ENCODE measurements at places on chromosomes 2 and 18.

GRCh38 chr2:217013926-217014325 lies 154.1 kb upstream of the TNP1 start:
- no peak for DNase-seq

- no peak for DNase-seq
Measured at GRCh38 chr2:11348209-11348749, 3.8 kb upstream of the ROCK2 start.

- DNase-seq = peak; percentile 78
Measured at GRCh38 chr2:69306822-69307578, 80.0 kb downstream of the GFPT1 start.

GRCh38 chr18:33641141-33641540 lies 63.1 kb downstream of the ASXL3 start:
- no peak for DNase-seq

- no peak for DNase-seq
Measured at GRCh38 chr2:131567891-131568290, 40.2 kb downstream of the CCDC74A start.

GRCh38 chr2:20443276-20443920 lies 3.5 kb upstream of the RHOB start:
- DNase-seq = no peak

- DNase-seq = no peak
Measured at GRCh38 chr2:46570396-46570795, 91.0 kb downstream of the TMEM247 start.

- DNase-seq = no peak
Measured at GRCh38 chr18:677951-678381, 20.5 kb downstream of the TYMS start.

DNA sequence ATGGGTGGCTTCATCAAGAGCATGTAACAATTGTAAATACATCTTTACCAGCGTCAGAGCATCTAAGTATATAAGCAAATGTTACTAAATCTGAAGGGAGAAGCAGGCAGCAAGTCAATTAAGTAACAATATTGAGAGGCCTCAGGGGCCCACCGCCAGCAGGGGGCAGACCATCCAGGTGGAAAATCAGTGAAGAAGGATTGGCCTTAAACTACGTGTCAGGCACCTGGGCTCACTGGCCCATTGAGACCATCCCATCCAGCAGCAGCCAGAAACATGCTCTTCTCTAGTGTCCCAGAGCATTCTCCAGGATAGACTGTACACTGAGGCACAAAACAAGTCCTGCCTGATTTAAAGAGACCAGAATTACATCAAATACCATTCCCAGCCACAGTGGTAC lies 96.2 kb upstream of the SNTG2 start:
- DNase-seq = no peak

GRCh38 chr2:205633994-205634393 lies 48.3 kb upstream of the NRP2 start:
- DNase-seq = no peak

GRCh38 chr2:169670215-169670651 lies 24.0 kb downstream of the CFAP210 start:
- DNase-seq = no peak

- DNase-seq = no peak
Measured at GRCh38 chr2:51619961-51620360, 588.0 kb upstream of the NRXN1 start.

DNA sequence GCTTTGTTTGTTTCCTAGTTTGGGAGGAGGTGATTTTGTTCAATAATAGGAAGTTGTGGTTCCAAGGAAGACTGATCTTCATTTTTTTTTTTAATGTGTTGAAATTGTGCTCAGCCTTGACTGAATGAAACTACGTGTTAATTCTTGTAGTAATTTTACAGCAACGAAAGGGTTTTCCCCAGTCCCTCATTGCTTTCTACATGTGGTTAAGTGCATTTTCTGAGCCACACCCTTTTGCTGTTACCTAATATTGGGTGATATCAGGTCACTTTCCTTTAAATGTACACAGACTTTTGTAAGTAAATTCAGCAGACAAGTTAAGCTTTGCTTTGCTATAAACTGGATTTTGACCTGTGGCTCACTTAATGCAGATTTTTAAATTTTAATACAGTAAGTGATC lies 73.6 kb downstream of the OTX1 start:
- DNase-seq = no peak

GRCh38 chr2:104847586-104848160 lies 6.2 kb upstream of the POU3F3 start:
- no peak for DNase-seq

DNA sequence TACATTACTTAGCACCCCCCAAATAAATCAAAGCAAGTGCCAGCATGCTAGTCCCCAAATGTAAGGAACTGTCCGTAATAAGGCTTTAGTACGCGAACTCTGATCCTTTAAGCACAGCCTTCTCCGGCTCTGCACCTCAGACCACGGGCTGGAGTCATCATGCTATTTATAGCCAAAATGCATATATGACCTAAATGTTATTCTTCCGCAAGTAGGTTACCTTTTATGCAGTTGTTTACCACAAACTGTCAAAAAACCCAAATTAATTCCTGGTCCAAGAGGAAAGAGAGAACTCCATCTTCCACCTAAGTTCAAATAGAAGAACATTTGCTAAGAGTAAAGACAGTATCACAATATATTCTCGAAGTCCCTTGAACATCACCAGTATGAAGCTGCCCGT lies 42.7 kb downstream of the ZNF516 start:
- no peak for DNase-seq

- no peak for DNase-seq
Measured at GRCh38 chr18:69885841-69886531, 61.7 kb downstream of the CD226 start.

GRCh38 chr2:30716123-30716900 lies 90.9 kb downstream of the CAPN13 start:
- no peak for DNase-seq

DNA sequence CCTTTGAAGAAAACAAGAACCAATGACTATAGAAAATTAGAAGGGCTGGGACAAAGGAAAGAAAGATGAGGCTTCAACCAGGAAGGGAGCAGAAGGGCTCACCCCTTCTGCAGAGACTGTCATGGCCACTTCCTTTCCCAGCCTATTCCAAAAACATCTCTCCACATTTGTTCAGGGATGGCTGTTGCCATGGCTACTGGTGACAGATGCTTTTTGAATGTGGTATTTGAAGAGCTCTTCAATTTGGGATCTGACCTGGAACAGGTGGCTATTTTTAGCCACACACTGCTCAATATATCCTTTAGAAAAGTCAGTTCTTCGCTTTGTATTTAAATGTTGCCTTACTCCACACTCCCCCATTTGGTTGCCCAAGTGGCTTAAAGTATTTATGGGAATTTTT lies 64.1 kb upstream of the LCLAT1 start:
- no peak for DNase-seq
